ENCODE measurements at places on chromosomes 11 and 22. TPM values are rescaled to one million over a fixed set of nuclear protein-coding genes. Genes with fewer than 3 reads are reported as not detected.

Gene CATSPER1
- 0.59 TPM for polyA plus RNA-seq

Gene ZBTB16
- polyA plus RNA-seq: not detected

Gene IGSF22
- 1.8 TPM for polyA plus RNA-seq

Gene OR5B21
- polyA plus RNA-seq: not detected

Gene OR8G5
- polyA plus RNA-seq: not detected

Gene TSSK2
- polyA plus RNA-seq: not detected

Gene KDM4E
- polyA plus RNA-seq: not detected

Gene LRRC51
- 13.2 TPM for polyA plus RNA-seq

Gene OOSP4B
- polyA plus RNA-seq: not detected

Gene SLC22A12
- polyA plus RNA-seq: not detected

Gene MRPL16
- 55.6 TPM for polyA plus RNA-seq

Gene ABTB2
- 1.0 TPM for polyA plus RNA-seq

Gene LRRN4CL
- polyA plus RNA-seq: not detected

Gene DDT
- 73.3 TPM for polyA plus RNA-seq

Gene RCE1
- polyA plus RNA-seq: 8.7 TPM

Gene OR8G1
- polyA plus RNA-seq: not detected

Gene KRTAP5-2
- not detected for polyA plus RNA-seq

Gene CD3D
- polyA plus RNA-seq: not detected

Gene ANO1
- 28.8 TPM for polyA plus RNA-seq

Gene OR5AS1
- polyA plus RNA-seq: not detected

Gene SEC14L6
- polyA plus RNA-seq: 1.4 TPM

Gene MRGPRX4
- not detected for polyA plus RNA-seq

Gene PRRG4
- polyA plus RNA-seq: 0.07 TPM

Gene KCNQ1OT1
- 1.3 TPM for polyA plus RNA-seq

Gene TRPC6
- not detected for polyA plus RNA-seq

Gene MMP3
- not detected for polyA plus RNA-seq

Gene APOBEC3B
- polyA plus RNA-seq: not detected

Gene GDPD5
- polyA plus RNA-seq: 14.7 TPM

Gene MTA2
- polyA plus RNA-seq: 0.63 TPM

Gene PHOX2A
- not detected for polyA plus RNA-seq

Gene CNTN5
- polyA plus RNA-seq: 5.8 TPM

Gene KCNJ5
- polyA plus RNA-seq: not detected

Gene CYP2D6
- 1.8 TPM for polyA plus RNA-seq

Gene CHID1
- 47.8 TPM for polyA plus RNA-seq

Gene MFNG
- not detected for polyA plus RNA-seq

Gene OOSP1
- not detected for polyA plus RNA-seq

Gene P2RX6
- 0.42 TPM for polyA plus RNA-seq

Gene GSTT2B
- 5.1 TPM for polyA plus RNA-seq

Gene HEPHL1
- not detected for polyA plus RNA-seq

Gene KRTAP5-10
- polyA plus RNA-seq: not detected

Gene KRTAP5-11
- polyA plus RNA-seq: 2.2 TPM

Gene EXPH5
- 6.3 TPM for polyA plus RNA-seq

Gene CFAP300
- 1.7 TPM for polyA plus RNA-seq

Gene DDI1
- not detected for polyA plus RNA-seq

Gene CDC42BPG
- polyA plus RNA-seq: not detected

Gene FAM180B
- polyA plus RNA-seq: not detected

Gene RIBC2
- not detected for polyA plus RNA-seq

Gene LARGE1
- polyA plus RNA-seq: 191 TPM

Gene CD3E
- polyA plus RNA-seq: not detected

Gene CHRM1
- polyA plus RNA-seq: not detected

Gene RFPL1
- not detected for polyA plus RNA-seq

Gene NLRP14
- 0.07 TPM for polyA plus RNA-seq

Gene AIFM3
- polyA plus RNA-seq: 3.9 TPM

Gene MUC5AC
- not detected for polyA plus RNA-seq

Gene SLC7A4
- polyA plus RNA-seq: not detected

Gene OR8D1
- polyA plus RNA-seq: not detected

Gene OR5B12
- not detected for polyA plus RNA-seq

Gene PISD
- polyA plus RNA-seq: 19.7 TPM

Gene CARD16
- polyA plus RNA-seq: 9.0 TPM

Data from Purkinje cell (primary cell).